ENCODE measurements at places on chromosomes 16 and 17.

DNA sequence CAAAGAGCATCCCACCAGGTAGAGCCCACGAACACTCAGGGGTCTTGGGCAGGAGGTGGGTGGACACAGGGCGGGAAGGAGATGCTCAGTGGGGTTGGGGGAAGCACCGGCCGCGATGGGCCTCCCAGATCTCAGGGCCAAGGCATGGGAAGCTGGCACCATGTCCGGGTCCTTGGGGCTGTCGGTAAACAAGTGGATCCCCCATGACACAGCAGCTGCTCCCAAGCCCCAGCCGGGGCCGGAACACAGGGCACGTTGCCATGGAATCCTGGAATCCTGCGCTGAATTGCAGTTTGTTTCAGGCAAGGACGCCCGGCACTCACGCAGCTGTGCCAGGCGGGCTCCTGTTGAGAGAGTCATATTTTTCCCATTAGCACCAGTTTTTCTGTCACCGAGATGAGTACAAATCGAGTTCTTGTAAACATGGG lies 23.0 kb upstream of the CHMP6 start:
- DNase-seq, result no peak

GRCh38 chr17:55784666-55785065 lies 33.8 kb downstream of the PCTP start:
- no peak for DNase-seq

- DNase-seq, result no peak
These were observed 38.5 kb downstream of the GRB7 start for GRCh38 chr17:39776252-39776651.

- no peak for DNase-seq
These were observed 44.9 kb downstream of the CDRT4 start for GRCh38 chr17:15422392-15422965.

- no peak for DNase-seq
These were observed 30.4 kb upstream of the FBXW10B start for GRCh38 chr17:15649861-15650421.
